ENCODE measurements at places on chromosomes 11 and 22.

GRCh38 chr22:44317886-44318637, 5.3 kb upstream of the SHISAL1 start:
- no peak for DNase-seq

DNA sequence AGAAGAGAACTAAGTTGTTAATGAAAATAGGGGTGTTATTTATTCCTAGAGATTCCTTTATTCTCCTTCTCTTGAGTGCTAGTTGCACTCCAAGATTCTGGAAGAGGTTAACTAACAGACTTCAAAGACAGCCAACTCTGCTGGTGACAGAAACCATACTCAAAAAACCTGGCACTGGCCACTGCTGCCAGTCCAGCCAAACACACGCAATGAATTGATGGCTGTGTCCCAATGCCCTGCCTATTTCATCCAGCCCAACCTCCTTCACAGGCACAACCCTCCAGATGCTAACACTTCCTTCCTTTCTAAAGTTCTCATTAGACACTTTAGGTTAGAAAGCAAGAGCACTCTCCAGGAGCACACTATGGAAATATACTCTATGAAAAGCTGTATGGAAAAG, 150.8 kb upstream of the C11orf58 start:
- no peak for DNase-seq

GRCh38 chr11:22479971-22480720, 142.0 kb downstream of the SLC17A6 start:
- DNase-seq: no peak

- DNase-seq: no peak
These were observed 1.6 kb upstream of the BRSK2 start for GRCh38 chr11:1387961-1388762.

DNA sequence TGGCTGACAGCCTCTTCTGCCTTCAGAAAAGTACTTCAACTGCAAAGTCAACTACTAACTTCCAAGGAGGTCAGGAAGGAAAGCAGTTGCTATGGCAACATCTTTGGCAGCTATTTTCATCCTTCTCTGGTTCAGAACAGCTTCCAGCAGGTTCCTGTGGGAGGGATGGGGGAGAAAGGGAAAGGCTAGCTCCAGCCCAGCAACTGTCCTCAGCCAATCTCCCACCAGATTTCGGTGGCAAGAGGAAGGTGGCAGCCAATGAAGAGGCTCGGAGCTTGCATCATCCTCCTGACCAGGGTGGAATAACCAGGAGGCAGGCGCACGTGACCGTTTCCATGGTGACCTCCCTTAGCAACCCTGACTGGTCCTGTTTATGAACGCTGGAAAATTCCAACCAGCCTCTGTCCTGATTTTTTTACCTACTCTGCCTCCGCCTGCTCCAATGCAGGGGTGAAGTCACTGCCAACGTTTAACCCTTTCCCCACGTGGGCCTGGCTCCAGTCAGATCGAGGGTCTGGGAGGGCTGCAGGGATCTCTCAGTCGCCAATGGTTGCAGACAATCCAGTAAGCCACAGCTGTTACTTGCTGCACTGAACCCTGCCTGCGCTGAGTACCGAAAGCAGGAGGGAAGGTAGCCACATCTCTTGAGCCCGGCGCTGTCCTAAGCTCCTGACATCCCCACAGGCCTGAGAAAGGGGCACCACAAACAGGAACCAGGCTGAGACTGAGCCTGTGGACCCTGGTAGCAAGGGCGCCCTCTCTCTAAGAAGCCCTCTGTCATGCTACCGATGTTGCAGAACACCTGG, 11.2 kb upstream of the MALAT1 start:
- peak; percentile 36 for DNase-seq

GRCh38 chr11:100004541-100004940, 682.5 kb upstream of the ARHGAP42 start:
- DNase-seq: no peak

GRCh38 chr11:37500425-37500824, 902.4 kb upstream of the RAG2 start:
- no peak for DNase-seq

- no peak for DNase-seq
These were observed 19.1 kb upstream of the KCNJ11 start for GRCh38 chr11:17407575-17407974.

DNA sequence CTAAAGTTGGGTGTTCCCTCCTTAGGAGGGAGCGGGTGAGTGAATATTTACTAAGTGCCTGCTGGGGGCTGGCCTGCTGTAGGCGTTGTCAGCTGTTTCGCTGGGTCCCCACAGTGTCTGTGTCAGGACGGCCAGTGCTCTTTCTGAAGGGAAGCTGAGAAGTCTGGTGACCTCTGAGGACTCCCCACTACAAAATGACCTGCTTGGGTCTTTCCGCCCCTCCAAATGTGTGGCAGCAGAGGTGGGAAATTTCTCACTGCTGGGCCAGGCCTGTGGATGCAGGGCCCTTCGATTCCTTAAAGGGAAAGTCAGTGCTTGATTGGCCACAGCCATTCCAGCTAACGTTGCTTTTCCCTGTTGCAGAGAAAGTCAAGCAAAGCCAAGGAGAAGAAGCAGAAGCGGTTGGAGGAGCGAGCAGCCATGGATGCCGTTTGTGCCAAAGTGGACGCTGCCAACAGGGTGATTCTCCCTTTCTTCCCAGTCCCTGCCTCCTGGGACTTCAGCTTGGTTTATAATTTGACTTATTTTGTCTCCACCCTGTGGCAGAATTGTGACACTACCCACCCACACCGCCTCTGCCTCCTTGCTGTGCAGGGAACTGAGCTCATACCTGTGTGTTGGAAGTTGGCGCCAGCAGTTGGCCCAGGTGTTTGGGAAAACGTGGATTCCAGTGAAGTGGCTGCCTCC, 6.8 kb downstream of the NAA40 start:
- DNase-seq: peak; percentile 65

DNA sequence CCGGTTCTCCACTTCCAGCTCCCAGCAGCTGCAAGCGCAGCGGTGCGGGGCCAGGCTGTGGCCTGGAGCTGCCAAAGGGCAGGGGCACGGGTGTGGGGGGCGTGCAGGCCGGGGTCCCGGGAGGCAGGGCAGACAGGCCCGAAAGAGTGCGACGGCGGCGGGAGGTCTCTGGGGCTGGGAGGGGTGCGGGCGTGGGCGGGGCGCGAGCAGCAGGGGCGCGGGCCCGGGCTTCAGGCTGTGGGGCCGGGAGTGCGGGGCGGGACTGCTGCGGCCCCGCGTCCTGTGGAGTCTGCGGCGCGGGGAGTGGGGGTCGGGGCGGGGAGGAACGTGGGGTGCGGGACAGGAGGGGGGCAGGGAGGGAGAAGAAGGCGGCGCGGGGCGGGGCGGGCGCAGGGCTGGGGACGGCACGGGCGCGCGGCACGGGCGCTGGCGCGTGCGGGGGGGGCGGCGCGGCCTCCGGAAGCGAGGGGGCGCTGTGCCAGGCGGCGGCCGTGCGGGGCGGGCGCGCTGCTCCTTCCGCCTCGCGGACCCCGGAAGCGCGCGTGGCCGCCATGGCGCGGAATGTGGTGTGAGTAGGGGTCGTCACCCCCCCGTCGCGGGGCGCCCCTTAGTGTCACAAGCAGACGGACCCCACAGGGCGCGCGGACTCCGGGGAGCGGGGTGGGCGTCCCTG, at the start of gene MRPL23:
Gene MRPL23 (plus strand): TSS at position 521 of the 673 bp plus-strand sequence. CDS start 31 bp downstream, at position 552.
- no peak for DNase-seq

DNA sequence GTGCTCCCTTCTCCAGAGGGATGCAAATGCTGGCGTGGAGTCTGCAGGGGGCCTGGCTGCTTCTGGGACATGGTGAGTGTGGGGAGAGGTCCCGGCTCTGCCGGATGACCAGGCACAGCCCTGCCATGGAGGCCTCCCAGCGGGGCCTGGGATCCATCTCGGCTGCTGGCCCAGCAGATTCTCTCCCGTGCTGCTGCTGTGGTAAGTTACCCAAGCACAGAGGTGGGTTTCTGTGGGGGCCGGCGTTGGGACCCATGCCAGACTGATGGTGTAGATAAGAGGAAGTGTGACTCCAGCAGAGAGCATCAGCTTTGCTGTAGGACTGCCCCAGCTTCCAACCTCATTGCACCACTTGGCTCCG, 147.5 kb upstream of the B3GAT1 start:
- DNase-seq: no peak

GRCh38 chr11:60985991-60986915, 14.8 kb downstream of the CD6 start:
- DNase-seq: peak; percentile 94

GRCh38 chr11:10653946-10654810, 39.4 kb downstream of the IRAG1 start:
- DNase-seq: peak; percentile 57

GRCh38 chr22:49544286-49544685, 283.4 kb downstream of the BRD1 start:
- no peak for DNase-seq

DNA sequence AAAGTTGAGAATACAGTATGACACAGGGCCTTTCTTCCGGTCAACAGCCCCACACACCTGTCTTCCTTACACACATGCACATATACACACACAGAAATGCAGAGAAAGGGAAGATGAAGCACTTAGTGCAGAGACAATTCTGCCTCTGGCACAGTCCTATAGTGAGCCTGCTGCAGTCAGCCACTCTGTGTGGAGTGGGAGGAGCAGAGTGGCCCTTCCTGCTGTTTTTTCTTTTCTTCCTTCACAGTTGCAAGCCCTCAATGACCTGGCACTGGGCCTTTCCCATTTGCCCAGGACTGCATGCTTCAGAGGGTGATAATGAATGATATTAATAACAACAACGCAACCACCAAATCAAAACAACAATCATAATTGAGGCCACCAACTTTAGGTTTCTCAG, 527.0 kb upstream of the B3GAT1 start:
- DNase-seq: no peak

DNA sequence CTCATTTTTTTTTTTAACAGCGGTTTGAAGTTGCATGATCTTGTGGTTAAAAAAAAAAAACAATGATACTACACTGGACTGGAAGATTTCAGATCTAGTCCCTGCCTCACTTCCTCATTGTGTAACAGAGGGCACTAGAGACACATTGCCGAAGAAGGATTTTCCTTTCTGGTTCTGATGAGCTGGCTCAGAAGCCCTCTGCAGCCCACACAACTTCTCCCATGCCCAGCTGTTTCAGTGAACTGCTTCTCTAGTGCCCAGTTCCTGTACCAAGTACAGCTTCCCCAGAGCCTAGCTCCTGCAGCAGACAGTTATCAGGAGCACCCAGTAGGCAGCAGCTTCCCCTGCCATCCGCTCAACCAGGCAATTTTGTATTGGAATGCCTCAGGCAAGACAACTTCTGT, 29.5 kb upstream of the ANO5 start:
- DNase-seq: no peak

DNA sequence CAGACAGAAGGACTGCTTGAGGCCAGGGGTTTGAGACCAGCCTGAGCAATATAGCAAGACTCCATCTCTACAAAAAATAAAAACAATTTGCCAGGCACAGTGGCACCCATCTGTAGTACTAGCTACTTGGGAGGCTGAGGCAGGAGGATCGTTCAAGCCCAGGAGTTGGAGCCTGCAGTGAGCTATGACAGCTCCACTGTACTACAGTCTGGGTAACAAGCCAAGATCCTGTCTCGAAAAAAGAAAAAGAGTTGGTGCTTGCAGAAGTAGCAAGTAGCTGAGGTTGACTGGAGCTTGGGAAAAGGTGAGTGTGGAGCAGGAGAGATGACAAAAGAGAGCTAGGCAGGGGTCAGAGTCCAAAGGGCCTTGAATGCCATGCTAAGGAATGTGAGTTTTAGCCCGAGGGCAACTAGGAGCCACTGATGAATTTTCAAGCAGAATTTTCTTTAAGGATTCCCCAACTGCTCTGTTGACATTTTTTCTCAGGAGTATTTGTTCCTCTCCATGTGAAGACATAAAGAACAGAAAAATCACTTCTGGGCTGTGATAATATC, 3.1 kb downstream of the AP1B1 start:
- DNase-seq: no peak

DNA sequence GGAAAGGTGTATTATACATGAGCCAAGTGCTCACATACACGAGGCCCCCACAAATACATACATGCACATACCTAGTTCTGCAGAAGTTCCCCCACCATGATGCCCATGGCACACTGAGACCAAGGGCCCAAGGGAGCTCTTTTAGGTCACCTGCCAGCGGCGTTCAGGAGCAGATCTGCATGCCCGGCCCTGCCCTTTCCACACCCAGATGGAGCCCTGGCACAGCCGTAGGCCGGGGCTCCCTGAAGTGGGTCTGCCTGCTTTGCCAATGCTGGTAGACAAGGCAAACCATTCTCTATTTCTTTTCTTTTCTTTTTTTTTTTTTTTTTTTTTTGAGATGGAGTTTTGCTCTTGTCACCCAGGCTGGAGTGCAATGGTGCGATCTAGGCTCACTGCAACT, 21.5 kb downstream of the NFAM1 start:
- DNase-seq: no peak

- peak; percentile 82 for DNase-seq
These were observed 12.1 kb upstream of the NFAM1 start for GRCh38 chr22:42444077-42444904.

GRCh38 chr22:38233427-38233826, 31.6 kb downstream of the MAFF start:
- DNase-seq: no peak

DNA sequence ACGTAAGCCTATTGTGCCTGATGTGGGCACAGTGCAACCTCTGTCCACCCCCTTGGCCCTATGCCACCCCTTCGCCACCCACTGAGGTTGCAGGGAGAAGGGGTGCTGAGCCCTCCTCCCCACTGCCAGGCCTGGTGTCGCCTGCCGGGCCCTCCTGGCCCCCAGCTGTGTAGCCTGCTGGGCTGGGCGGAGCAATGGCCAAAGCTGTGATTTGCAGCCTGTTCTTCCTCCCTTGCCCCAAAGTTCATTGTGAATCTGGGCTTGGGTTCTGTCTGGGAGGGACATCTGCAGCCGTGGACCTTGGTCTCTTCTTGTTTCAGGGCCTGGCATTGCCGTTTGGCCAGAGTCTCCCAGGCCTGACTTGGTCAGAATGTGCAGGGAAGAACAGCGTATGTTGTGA, 121.9 kb downstream of the PKNOX2 start:
- no peak for DNase-seq

DNA sequence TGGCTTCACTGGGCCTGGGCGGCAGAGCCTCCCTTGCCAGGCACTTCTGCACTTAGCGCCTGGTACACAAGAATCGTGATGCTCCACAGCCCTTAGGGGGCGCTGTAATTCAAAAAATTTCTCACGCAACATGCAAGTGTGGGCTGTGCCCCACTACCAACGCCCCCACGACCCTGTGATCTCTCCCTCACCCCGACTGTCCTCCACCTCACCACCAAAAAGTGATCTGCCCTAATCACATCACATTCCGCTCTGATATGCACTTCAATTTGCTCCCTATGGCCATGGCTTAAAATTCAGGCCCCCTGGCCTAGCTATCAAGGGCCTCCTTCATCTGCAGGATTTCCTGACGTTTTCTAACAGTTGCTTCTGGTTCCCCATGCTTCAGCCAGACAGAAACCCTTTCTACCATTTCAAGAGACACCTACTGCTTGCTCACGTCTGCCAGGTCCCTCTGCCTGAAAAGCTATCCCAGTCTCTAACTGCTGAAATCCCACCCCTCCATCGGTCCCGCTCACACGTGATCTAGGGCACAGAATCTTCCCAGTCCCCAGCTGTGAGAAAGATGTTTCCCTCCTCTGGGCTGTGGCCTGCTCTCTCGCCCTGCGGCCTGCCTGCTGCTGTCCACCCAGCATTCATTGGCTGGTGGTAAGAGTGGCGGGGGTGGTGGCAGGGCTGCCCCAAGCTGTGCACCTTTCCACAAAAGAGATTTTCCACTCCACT, 27.9 kb upstream of the LRRC32 start:
- no peak for DNase-seq

GRCh38 chr11:72239313-72239848, 4.6 kb downstream of the PHOX2A start:
- no peak for DNase-seq

GRCh38 chr11:47409440-47410369, 1.3 kb downstream of the SLC39A13 start:
- no peak for DNase-seq

Data from CD4-positive, alpha-beta T cell treated with Interleukin-17A for 4 hours (primary cell).